ENCODE measurements at places on chromosomes 1 and 21.

- DNase-seq, result no peak
Observed at GRCh38 chr1:118918940-118919259, 69.2 kb downstream of the TBX15 start.

- DNase-seq, result no peak
Observed at GRCh38 chr1:10908266-10908665, 104.2 kb upstream of the TARDBP start.

GRCh38 chr1:217924924-217925323 is 293.8 kb downstream of the SPATA17 start:
- DNase-seq, result no peak

GRCh38 chr1:90134175-90134955 is 139.5 kb downstream of the ZNF326 start:
- DNase-seq, result no peak

- no peak for DNase-seq
Observed at GRCh38 chr1:167663002-167663772, 33.2 kb downstream of the RCSD1 start.

DNA sequence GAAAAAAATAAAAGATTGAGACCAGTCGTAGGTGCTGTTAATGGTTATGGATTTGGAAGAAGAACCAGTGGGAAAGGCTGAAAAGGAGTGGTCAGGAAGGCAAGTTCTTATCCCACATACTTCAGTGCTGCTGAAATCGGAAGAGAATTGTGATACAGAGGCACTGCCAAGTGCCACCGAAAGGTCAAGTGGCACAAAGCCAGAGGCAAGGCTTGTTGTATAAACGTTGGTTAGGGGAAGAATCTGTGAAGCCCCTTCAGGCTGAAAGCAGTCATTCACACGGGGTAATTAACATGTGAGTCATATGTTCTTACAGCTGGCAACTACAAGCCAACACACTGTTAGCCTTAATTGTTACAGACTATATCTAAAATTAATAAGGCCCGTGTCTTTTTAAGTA is 48.8 kb downstream of the ZBTB40 start:
- no peak for DNase-seq

DNA sequence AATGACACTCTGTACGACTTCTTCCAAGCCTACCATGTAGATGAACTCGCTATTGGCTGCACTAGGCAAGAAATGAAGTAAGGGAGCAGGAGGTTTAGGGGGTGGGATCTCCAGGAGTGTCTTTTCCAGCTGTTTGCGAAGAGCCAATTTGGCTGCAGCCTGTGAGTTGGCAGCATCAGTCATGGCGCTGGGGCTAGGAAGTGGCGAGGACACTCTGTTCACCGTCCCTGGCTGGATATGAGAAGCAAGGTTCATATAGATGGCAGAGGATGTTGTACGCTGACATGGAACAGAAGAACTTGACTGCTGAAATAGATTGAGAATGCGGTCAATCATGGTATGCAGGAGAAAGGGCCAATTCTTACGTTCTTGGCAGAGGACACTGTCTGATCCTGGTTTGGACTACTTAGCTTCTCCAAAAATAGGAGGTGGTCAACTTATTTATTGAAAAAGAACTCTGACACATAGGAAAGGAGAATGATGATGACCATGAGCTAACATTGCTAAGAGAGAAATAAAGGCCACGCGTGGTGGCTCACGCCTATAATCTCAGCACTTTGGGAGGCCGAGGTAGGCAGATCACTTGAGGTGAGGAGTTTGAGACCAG is 41.2 kb downstream of the SLC27A3 start:
- DNase-seq, result no peak

- DNase-seq, result no peak
Observed at GRCh38 chr1:240199758-240200645, 108.3 kb downstream of the FMN2 start.

- no peak for DNase-seq
Observed at GRCh38 chr1:3852091-3852490, 4.9 kb downstream of the CEP104 start.

GRCh38 chr1:24344090-24344742 is 25.1 kb downstream of the GRHL3 start:
- no peak for DNase-seq

DNA sequence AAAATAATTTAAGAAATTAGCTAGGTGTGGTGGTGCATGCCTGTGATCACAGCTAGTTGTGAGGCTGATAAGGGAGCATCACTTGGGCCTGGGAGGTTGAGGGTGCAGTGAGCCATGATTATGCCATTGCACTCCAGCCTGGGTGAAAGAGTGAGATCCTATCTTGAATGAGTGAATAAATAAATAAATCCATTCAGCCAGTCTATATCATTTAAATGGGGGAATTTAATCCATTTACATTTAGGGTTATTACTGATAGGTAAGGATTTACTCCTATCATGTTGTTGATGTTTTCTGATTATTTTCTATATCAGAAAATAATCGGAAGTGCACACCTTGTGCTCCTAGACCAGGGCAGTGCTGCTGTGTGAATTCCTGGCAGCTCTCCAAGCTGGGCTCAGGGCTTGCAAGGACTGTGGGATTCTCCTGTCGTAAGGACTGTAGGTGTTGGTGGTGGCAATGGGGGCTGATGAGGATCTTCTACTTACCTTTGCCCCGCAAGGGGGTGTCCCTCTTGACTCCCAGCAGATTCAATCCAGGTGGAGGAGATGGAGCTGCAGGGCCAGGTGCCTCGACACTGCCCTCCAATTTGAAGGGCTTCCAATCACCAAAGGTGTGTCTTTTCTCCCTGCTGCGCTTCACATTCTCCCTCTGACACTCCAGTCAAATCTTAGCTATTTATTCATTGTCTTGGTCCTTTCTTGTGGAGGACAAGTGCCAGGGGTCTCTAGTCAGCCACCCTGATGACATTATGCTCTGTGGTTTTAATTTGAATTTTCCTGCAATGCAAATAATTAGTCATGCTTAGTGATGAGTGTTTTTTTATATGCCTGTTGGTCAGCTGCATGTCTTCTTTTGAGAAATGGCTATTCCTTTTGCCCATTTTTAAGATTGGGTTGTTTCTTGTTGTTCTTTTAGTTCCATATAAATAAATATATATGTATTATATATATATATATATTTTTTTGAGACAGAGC is 14.1 kb upstream of the TRAPPC10 start:
- DNase-seq, result no peak

DNA sequence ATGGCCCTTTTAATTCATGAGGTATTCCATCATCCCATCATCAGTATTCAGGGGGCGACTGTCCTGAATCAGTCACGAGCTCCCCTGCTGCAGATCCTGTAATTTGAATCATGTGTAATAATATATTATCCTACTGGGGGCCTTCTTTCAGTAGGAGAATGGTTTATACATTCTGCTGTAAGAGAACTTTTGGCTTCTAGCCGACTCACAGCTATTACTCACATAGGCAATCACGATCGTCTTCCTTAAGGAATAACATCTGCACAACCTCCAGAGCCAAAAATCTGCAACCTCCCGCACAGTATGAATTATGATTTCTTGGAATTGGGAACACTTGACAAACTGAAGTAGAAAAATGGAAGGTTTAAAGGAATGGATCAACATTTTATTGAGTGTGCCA is 343.0 kb downstream of the USP25 start:
- no peak for DNase-seq

DNA sequence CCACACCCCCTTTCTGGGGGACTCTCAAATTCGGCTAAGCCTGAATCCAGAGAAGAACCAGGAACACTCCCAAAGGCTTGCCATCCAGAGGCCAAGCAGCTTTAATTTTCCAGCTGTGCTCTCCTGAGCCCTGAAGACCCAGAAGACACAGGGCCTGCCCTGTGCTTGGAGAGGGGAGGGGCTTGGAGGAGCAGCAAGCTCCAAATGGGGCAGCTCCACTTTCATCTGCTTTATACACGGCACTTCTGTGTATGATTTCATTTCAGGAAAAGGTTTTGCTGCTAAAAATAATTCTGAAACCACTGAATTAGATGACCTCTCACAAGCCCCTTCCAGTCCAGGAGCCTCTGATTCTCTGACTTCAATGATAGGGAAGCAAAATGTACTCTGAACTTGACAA is 39.2 kb upstream of the CTTNBP2NL start:
- DNase-seq, result no peak

GRCh38 chr1:2927393-2928360 is 93.6 kb upstream of the ACTRT2 start:
- DNase-seq, result no peak

DNA sequence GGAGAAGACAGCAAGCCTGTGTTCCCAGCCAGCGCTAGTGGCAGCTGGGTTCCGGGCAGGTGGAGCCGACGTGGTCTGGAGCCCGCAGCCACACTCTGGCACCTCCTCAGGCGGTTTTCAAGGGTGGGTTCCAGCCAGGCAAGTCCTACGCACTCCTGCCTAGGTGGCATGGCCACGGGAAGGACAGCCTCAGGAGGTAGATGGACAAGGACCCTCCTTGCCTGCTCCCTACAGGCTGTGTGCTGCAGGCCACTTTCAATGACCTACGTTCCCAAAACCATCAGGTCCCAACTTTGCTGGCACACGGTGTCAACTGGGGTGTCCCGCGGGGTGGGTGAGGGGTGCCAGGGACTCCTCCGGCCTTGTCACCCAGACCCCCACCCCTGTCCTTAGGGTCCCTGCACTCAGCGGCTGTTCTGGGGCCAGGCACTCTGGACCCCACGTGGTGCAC is 6.7 kb upstream of the PTGER3 start:
- DNase-seq, result no peak

DNA sequence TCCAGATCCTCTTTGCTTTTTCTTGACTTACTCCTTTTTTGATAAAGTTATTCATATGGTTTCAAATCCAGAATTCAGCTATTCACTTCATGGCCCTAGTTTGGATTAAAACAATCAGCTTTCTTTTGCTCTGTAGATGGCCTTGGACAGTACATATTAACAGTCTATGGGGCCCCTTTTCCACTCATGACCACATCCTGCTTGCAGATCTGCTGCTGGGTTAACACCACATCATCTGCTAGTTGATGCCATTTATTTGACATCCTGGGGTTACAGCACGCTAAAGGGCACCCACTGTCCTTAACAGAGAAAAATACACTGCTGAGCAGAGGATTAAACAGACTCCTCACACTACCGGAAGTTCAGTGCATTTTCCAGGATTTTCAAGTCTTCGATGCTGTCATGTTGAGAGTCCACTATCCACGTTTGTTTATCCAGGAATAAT is 941 bp upstream of the IFI16 start:
- DNase-seq, result peak; percentile 54

- DNase-seq, result no peak
Observed at GRCh38 chr1:200392625-200393185, 17.1 kb downstream of the ZNF281 start.

GRCh38 chr1:100400404-100400803 is 48.1 kb downstream of the CDC14A start:
- peak; percentile 62 for DNase-seq

Data from CD4-positive, alpha-beta T cell (primary cell).